ENCODE measurements at places on chromosomes 2 and 18. TPM values are rescaled to one million over a fixed set of nuclear protein-coding genes. Genes with fewer than 3 reads are reported as not detected.

GRCh38 chr2:53098696-53099078 lies 668.9 kb upstream of the CHAC2 start:
- no peak for DNase-seq

GRCh38 chr18:12990641-12990966 lies 558 bp upstream of the CEP192 start:
- DNase-seq, result no peak

- no peak for DNase-seq
These were observed 424.1 kb upstream of the POU3F3 start for GRCh38 chr2:104429639-104430358.

Gene SCN2A
- total RNA-seq, result 0.05 TPM

Gene TTR
- total RNA-seq, result not detected

DNA sequence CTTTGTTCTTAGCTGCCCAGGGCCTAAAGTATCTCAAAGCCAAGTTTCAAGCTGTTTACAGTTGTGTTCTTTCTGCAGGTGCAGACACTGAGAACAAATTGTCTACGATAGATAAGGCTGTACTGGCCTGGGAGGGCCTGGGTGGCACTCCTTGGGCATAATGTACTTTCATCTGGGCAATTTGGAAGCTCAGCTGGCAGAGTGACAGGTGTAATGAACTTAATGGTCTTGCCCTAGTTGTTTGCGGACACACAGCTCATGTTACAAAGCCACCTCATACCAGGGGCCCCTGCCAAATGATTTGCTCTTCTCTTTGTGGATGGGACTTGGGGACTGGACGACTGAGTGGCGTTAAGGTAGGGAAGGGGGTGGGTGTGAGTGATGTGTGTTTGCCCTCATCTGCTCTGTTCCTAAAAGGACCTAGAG lies 4.3 kb downstream of the LDLRAD4 start:
- no peak for DNase-seq

GRCh38 chr18:80184243-80184772 lies 63.0 kb downstream of the PARD6G start:
- no peak for DNase-seq

DNA sequence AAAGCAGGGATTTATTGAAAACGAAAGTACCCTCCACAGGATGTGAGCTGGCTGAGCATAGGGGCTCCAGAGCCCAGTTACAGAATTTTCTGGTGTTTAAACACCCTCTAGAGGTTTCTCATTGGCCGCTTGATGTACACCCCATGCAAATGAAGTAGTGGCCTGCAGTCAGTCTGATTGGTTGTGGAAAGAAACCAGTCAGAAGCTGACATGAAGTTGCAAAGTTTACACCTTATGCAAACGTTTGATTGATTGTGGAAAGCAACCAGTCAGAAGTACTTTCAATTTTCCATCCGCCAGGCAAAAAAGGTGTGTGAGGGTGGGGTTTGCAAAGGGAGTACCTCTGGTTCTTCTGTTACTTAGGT lies 62.3 kb downstream of the VWA3B start:
- DNase-seq, result no peak

GRCh38 chr2:28594000-28594331 lies 98.1 kb downstream of the PLB1 start:
- no peak for DNase-seq

Gene CDK15
- total RNA-seq, result 0.43 TPM

Gene HOXD12
- not detected for total RNA-seq

GRCh38 chr2:190877436-190877835 lies 3.2 kb upstream of the GLS start:
- no peak for DNase-seq

Gene ABHD1
- 4.0 TPM for total RNA-seq

DNA sequence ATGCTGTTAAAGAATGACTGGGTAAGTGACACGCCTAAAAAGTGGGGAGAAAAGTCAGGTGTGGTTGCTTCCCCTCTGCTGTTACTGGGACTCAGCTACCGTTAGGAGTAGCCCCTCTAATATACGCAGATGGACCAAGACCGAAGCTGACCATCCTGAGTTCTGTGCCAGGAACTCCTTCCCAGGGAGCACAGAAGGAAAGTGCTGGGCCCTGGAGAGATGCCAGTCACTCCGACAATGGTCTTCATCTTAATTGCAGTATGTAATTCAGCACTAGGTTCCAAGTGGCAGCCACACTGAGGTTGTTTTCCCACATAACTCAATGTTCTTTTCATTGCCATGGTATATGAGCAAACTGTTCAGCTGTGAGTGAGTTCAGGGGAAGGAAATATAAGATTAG lies 19.6 kb upstream of the TMEM200C start:
- DNase-seq, result no peak

GRCh38 chr2:121282800-121283385 lies 2.1 kb downstream of the TFCP2L1 start:
- DNase-seq, result no peak

Gene TCF7L1
- 9.3 TPM for total RNA-seq

DNA sequence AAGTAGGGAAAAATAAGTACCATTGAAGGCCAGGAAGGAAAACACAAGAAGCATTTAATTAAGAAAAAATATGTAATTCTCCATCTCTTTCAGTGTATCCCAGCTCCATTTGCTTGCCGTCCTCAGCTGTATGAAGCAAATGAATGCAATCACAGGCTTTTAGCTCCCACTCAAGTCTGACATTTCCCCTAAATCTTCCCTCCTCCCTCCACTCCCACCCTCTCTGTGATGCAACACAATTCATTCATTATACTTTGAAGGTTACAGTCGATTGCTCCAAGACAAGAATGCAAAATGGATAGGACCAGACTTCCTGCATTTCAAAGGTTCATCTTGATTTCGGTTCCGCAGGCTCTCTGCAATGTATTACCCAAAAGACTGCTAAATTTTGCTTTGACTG lies 172.7 kb upstream of the SERPINE2 start:
- DNase-seq, result no peak

DNA sequence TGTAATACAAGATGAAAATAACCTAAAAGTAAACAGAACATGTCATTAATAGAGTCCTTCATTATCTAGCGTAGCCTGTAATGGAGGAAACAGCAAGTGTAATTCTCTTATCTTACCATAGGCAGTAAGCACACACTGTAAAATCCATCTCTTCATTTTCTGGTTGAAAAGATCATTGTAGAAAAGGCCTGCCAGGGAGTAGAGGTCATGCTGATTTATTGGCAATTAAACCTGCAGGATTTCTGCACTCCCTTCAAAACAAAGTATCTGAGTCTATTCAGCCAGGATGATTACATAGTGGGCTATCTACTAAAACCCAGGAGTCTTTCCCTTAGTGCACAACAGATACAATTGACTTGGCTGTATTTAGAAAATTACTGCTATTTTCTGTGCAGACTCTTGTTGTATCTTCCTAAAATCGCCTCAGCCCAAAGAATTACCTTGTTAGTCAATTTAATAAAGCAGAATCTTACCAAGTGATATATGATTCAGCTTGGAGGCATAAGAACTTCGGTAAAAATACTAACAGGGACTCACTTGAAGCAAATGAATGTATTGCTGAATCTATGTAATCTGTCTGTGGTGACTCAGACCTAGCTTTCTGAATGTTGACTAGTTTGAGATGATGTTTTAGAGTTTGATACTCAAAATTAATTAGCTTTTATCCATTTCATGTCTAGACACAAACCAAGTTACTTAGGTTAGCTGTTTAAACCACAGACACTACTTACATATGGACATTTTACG lies 250.4 kb upstream of the STON1 start:
- DNase-seq, result no peak

Gene GREB1
- total RNA-seq, result 9.0 TPM

Gene FZD7
- total RNA-seq, result 25.3 TPM

DNA sequence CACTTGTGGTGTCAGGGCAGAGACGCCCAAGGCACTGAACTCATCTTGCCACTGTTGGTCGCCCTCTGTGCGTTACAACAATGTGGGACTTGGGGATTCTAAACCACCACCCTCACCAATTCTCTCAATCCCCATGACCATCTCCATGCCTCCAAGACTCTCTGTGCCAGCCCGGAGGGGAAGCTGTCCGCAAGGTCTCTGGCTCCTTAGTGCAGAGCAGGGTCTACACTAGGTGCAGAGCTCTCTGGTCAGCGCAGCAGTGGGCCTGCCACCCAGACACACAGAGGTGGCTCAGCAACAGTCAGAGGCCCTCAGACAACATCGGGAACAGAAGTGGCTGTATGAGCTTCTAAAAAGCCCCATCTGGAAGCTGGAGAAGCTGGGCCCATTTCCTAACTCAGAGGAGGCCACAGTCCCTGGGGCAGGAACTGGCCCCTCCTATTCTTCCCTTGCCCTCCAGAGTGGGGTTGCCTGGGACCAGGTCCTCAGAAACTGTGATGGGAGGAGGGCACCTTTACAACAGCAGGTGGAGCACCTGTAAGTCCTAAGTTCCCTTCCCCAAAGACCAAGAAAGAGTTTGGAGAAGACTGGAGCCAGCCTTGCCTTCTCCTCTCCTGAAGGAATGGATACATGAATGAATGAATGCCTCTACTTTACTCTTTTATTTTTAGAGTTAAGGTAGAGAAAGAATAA lies 37.7 kb downstream of the SERTAD2 start:
- no peak for DNase-seq

GRCh38 chr2:147846412-147847081 lies 1.7 kb downstream of the ACVR2A start:
- DNase-seq, result no peak

GRCh38 chr2:20027260-20027677 lies 14.8 kb upstream of the MATN3 start:
- no peak for DNase-seq

DNA sequence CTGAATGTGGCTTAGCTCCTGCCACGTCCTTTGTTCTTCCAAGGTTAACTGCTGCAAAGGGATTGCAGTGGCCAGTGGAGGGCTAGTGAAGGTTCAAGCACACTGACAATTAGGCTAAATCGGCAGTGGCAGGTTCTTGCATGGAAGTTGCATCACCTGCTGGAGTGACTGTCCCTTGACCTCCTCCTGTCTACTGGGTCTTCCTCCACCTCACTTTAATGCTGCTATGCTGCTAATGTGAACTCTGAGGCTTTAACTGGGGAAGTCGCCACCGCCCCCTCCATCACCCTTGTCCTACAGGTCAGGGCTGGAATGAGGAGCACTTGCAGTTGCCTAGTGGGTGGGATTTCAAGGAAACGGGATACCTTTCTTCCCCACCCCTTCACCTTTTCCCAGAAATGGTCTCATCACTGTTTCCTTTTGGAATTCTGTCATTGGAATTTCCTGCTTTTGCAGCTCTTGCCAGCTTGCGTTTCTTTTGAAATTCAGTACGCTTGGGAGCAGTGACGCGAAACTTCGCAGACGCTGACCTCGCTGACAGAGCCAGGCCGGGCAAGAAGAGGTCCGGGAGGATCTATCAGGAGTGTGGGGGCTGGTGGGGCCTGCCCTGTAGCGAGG lies 150.3 kb downstream of the SH3RF3 start:
- no peak for DNase-seq

Gene SH2D6
- total RNA-seq, result 0.24 TPM

- DNase-seq, result no peak
These were observed 181.3 kb downstream of the INSIG2 start for GRCh38 chr2:118269408-118270051.

DNA sequence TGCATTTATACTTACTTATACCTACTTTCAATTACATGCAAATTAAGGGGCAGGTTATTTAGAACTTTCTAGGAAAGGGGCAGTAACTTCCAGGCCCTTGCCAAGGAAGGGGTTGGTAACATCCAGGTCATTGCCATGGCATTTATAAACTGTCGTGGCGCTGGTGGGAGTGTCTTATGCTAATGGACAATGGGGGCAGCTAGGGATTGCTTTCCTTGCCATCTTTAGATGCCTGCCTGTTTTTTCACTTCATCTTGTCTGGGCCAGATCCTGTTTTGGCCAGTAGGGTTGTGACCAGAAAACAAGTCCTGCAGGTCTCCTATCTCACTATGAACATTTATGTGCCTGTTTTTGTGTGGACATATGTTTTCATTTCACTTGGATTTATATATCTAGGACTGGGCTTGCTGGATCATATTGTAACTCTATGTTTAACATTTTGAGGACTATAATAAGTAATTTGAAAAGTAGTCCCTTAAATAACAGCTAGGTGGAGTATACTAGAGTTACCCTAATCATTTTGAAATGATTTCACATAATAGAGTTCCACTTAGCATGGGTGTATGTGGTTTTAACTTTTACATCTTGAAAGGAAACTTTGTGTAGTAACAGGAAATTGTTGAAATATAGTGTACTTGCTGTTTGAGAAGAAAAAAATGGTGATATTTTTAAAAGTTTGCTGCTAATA lies 56.1 kb downstream of the LCLAT1 start:
- no peak for DNase-seq

Gene LIMS1
- total RNA-seq, result 75.7 TPM

DNA sequence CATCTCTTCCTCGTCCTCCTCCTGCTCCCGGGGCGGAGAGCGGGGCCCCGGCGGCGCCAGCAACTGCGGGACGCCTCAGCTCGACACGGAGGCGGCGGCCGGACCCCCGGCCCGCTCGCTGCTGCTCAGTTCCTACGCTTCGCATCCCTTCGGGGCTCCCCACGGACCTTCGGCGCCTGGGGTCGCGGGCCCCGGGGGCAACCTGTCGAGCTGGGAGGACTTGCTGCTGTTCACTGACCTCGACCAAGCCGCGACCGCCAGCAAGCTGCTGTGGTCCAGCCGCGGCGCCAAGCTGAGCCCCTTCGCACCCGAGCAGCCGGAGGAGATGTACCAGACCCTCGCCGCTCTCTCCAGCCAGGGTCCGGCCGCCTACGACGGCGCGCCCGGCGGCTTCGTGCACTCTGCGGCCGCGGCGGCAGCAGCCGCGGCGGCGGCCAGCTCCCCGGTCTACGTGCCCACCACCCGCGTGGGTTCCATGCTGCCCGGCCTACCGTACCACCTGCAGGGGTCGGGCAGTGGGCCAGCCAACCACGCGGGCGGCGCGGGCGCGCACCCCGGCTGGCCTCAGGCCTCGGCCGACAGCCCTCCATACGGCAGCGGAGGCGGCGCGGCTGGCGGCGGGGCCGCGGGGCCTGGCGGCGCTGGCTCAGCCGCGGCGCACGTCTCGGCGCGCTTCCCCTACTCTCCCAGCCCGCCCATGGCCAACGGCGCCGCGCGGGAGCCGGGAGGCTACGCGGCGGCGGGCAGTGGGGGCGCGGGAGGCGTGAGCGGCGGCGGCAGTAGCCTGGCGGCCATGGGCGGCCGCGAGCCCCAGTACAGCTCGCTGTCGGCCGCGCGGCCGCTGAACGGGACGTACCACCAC lies 2.1 kb downstream of the GATA6 start:
- no peak for DNase-seq

Gene KCNG2
- total RNA-seq, result not detected

Gene SP140L
- 5.5 TPM for total RNA-seq

DNA sequence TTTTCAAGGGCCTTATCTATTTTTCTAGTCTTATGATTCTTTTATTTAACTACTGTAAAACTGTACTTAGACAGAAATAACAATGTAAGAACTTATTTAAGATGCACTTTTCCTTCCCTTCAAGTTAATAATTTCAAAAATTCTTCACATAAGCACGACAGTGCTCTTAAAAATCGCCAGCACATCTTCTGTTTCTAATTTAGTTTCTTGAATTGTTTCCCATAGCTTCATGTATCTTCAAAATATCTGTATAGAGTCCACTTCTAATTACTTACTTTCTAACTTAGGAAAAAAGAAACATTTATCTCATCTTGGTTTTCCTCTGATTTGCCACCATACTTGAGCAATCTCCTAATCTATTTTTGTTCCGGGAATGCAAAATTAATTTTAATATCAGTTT lies 196.1 kb downstream of the BABAM2 start:
- no peak for DNase-seq

Gene GALNT3
- 0.19 TPM for total RNA-seq

Gene CKAP2L
- total RNA-seq, result 0.30 TPM

Gene CFAP53
- total RNA-seq, result 0.11 TPM
